Right atrium auricular region (tissue), 2 donors: ENCODE measurements at places on chromosomes 12 and 14. TPM values are rescaled to one million over a fixed set of nuclear protein-coding genes. Genes with fewer than 3 reads are reported as not detected.

DNA sequence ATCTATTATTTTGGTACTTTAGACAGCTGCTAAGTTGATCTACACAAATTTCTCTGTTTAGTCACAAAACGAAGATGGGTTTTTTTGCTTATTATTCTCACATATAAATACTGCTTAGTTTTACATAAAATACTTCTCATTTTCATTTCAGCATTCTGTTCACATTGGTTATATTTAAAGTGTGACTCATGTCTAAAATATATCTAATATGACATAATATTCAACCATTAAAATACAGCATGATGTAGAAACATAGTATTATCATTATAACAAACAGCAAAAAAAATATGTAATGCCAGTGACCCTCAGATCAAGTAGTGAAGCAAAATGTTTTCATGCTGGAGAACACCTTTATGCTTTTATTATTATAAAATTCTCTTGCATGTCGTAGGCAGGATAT, 63.7 kb downstream of the SH2B3 start:
- DNase-seq, result no peak

DNA sequence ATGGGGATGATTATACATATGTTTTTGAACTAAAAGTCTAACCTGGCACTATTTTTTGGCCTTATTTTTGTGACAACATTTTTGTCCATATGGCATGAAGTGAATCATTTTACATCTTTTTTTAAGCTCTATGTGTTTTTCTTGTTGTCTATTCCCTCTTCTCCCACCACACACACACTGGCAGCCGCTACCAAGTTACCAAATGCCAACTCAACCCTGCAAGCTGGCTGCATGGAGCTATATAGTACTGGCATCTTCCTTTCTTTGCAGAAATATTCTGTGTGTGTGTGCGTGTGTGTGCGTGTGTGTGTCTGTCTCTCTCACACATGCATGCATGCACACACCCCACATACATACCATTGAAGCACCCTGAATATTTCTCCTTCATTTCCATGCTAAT, 278.9 kb upstream of the SOX5 start:
- DNase-seq, result no peak

DNA sequence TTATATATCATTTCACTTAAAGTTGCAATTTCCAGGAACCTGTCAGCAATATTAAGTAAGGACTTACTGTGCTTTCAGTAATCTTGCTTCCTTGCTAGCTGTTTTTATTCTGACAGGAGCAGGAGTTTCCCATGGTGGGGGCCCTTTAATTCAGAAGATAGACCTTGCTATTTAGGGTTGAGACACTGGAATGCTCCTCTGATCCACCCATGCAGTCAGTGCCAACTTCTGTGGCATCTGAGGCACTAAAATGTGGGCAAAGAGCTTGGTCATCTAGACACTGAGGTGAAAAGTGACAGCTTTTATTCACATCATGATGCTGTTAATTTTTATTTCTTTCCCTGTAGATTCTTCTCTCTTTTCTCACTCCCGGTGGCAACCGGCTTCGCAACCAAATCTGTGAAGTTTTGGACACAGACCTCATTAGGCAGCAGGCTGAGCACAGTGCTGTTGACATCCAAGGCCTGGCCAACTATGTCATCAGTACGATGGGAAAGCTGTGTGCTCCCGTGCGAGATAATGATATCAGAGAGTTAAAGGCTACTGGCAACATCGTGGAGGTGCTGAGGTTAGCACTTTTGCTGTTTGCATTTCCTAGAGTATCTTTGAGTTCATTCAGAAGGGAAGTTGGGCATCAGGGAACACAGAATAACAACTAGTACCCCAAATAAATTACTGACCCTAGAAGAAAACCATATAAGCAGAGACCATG, 18.8 kb downstream of the TCP11L2 start:
- no peak for DNase-seq

- no peak for DNase-seq
These were observed 100.3 kb downstream of the GTF2A1 start for GRCh38 chr14:81120501-81120900.

GRCh38 chr12:3125674-3126073, 48.5 kb downstream of the TSPAN9 start:
- DNase-seq, result no peak

GRCh38 chr14:87995500-87996290, 2.7 kb upstream of the GALC start:
- DNase-seq, result no peak

- no peak for DNase-seq
These were observed 224.2 kb upstream of the EEA1 start for GRCh38 chr12:93153321-93153720.

GRCh38 chr14:32703183-32703621, 235.5 kb upstream of the NPAS3 start:
- DNase-seq, result no peak

DNA sequence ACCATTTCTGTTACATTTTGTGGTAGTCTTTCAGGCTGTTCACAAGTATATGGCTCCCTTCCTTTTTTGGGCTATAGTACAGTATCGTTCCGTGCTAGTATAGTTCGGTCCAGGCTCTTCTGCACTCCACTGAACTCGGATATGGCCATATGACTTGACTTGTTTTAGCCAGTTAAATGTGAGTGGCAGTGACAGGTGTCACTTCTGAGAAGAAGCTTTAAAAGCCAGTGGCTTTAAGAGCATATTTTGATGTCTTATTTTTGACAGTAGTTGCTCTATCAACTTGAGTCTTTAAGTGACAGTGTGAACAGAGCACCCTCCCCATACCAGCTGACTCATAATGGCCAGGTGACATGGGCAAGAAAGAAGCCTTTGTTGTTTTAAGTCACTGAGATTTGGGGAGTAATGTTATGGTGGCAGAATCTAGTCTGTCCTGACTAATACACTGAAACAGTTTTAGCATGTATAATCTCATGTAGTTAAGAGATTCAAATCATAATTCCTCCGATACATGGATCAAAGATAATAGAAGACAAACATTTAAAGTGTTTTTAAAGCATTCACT, 64.6 kb downstream of the ANO4 start:
- DNase-seq, result no peak

- no peak for DNase-seq
These were observed 25.4 kb upstream of the HMGA2 start for GRCh38 chr12:65798918-65799317.

GRCh38 chr12:81518638-81519037, 240.5 kb downstream of the PPFIA2 start:
- no peak for DNase-seq

- no peak for DNase-seq
These were observed 34.0 kb upstream of the CLMN start for GRCh38 chr14:95353664-95354063.

DNA sequence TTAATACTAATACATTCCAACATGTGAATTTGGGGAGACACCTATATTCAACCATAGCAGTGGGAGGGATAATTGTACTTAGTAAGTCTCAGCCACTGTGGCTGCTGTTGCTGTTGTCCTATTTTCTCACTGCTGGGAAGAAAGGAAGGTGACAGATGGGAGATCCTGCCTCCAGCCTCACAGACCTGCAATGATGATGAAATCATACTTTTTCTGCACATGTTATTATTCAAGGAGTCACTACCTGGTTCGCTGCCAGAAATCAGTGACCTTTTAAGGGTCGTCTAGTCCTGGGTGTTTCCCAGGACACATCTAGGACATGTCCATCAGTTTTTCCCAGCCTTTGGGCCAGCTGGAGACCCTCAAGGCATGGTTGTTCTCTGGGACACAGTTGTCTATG, 106.2 kb upstream of the RPH3A start:
- no peak for DNase-seq

GRCh38 chr12:132006056-132006680, 56.4 kb downstream of the EP400 start:
- no peak for DNase-seq

DNA sequence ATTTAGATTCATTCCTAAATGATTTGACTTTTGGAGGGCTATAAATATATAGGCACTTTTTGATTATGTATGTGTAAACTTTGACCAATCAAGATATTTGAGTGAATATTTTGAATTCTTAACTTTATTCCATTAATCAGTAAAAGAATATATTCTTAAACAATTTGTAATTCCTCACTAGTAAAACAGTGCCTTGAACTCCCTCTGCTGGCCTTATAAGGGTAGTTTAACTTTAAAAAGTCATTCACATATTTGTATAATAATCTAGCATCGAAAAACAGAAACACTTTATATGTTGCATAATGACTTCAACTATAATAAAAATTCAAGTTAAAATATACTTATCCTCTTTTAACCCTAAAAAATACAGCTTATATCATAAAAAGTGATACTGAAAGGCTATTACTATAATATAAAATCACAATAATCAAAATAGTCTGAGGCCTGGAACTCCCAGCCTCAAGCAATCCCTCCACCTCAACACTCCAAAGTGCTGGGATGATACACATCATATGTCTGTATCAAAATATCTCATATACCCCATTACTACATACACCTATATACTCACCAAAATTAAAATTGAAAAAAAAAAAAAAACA, 31.2 kb downstream of the CCDC59 start:
- no peak for DNase-seq

GRCh38 chr14:23910101-23910875, 43.3 kb upstream of the DHRS4 start:
- no peak for DNase-seq

DNA sequence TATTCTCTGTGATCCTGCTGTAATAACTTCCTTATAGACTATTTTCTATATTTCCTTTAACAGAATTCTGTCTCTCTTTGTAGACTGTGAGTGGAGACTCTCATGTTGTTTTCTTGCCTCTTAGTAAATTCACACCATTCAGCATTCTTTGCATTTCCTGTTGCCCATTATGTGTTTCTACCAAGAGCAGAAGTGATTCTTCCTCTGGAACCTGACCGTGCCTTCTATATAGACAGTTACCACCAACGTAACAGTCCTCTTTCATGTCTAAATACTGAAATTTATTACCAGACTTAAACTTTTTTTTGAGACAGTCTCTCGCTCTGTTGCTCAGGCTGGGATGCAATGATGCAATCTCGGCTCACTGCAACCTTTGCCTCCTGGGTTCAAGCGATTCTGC, 31.1 kb downstream of the METAP2 start:
- DNase-seq, result no peak

DNA sequence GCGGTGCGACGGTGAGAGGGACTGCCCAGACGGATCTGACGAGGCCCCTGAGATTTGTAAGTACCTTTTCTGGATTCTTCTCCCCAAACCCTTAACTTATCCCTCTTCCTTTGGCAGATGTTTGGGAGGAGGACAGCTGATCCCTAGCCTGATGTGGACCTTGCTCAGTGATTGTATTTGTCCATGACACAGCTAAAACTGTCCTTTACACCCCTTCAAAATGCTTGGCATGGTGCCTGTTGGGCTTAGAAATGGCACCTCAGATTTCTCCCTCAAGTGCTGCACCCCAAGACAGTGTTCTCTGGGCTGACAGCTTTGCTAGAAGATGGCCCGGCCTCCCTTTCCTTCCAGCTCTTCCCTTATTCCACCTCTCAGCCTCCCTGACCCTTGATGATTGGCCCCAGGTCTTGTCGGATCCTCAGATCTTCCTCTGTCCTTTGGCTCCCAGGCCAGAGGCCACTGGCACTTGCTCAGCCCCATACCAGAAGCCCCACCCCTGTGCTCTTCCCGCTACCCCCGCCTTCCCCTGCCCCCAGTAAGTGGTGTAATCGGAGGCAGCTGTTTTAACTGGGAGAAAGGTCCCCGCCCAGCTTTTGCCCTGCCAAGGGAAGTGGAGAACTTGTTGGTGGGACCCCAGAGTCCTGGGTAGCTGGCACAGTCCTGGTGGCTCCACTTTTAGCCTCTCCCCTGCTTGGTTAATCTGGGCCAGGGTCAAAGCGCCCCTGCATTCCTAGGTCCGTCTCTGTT, 8.7 kb downstream of the LRP1-AS start:
- peak; percentile 91 for DNase-seq

- DNase-seq, result no peak
These were observed 7.5 kb upstream of the MSI1 start for GRCh38 chr12:120376416-120376815.

DNA sequence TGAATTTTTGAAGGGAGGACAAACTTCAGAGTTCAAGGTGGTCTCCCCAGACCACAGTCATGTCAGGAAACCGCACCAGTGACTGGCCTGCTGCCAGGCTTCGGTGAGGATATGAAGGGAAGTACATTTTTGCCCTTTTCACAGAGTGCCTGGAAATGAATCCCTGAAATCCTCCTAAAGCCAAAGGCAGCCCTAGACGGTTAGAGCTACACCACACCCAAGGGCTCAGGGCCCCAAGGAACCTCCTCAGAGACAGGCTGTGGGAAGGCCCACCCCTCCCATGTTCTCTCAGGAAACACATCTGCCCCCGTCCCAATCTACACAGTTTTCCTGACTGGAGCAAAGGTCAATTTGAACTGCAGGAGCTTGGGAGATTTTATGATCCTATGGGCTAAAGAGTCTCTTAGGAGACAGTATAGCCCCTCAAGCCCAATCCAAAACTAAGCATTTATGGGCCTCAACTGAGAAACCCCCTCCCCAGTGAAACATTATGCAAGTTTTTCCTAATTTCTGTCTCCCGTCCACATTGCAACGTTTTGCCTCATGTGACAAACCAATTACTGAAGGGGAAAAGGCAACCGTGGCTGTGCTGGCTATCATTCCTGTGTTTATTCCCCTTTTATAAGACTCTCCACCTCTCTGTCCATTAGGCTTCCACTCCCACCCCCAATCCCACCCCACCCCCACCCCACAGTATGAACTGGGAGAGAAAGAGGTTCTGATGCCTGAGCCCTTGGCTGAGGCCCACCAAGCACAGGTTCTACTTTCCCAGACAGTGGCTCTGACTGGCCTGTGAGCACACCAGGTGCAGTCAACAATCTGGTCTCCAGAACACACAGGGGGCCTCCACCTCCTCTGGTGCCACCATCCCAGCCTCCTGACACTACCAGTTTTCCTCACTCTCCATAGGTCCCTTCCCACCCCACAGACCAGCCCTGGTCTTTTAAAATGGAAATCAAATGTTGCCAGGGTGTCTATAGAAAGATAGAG, 9.6 kb upstream of the RNASE1 start:
- no peak for DNase-seq

DNA sequence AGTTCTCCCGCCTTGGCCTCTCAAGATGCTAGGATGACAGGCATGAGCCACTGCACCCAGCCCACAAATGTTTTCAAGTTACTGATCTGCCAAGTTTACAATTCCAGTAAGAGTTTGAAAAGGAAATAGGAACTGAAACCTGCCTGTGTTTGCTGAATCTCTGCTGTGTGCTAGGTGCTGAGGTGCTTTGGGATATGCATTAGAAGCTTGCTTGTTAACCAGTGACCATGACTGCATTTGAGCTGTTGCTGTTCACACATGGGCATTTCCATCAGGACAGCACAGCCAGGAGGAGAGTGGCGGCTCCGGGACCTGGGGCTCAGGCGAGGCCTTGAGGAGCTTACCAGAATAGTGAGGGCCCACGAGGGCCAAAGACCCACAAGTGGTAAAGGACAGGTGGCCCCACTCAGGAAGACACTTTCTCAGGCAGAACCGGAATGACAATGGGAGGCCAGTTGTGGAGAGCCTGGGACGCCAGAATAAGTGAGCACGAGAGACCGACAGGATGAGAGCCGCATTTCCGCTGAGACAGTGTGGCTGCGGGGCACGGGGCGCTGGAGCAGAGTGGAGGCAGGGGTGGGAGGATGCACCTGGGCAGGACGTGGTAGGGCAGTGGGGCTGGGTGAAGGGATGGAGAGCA, 54.5 kb upstream of the MMP17 start:
- DNase-seq, result no peak

TMEM263 gene
- 46.4 TPM for total RNA-seq

FAR2 gene
- 3.0 TPM for total RNA-seq

VWF gene
- total RNA-seq, result 189 TPM

CMAS gene
- 33.4 TPM for total RNA-seq

PLEKHH1 gene
- 2.3 TPM for total RNA-seq

EML5 gene
- 0.75 TPM for total RNA-seq

CRACR2A gene
- total RNA-seq, result 10.9 TPM

ASIC1 gene
- total RNA-seq, result 0.24 TPM

AGAP2 gene
- 0.75 TPM for total RNA-seq

TSPAN9 gene
- total RNA-seq, result 103 TPM

LRTM2 gene
- not detected for total RNA-seq
